ENCODE measurements at places on chromosomes 11 and 22.

DNA sequence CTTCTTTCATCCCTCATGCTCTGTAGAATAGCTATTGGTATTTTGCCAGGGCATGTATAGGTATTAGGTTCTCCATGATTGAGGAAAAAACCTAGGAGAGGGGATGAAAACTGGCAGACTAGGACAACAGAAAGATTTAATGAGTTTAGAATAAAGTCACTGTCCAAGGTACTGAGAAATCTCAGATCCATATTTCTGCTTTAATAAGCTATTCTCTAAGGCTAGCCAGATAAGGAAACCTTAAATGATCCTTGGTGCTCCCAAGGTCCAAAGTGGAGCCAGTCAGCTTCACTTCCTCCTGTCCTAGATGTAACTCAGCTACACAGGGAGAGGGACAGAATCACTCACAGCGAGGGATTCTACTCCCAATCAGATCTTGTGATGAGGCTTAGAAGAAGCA, 13.7 kb upstream of the CSNK2A3 start:
- DNase-seq, result no peak

DNA sequence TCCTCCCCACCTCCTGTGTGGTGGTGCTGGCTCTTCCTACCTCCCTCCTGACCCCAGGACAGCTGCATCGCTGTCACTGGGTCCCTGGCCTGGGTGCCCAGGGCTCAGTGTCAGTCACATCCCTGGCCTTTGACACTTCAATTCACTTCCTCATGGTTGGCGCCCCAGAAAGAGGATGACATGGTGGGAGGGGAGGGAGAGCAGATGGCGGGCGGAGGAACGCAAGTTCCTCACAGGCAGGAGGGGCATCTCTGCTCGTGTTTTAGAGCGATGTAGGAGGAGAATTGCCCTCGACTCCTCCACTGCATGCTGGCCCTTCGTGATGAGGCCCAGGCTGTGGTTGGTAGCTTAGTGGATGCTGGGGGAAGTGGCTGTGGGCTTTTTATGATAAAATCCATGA, 35.1 kb upstream of the KRTAP5-7 start:
- no peak for DNase-seq

DNA sequence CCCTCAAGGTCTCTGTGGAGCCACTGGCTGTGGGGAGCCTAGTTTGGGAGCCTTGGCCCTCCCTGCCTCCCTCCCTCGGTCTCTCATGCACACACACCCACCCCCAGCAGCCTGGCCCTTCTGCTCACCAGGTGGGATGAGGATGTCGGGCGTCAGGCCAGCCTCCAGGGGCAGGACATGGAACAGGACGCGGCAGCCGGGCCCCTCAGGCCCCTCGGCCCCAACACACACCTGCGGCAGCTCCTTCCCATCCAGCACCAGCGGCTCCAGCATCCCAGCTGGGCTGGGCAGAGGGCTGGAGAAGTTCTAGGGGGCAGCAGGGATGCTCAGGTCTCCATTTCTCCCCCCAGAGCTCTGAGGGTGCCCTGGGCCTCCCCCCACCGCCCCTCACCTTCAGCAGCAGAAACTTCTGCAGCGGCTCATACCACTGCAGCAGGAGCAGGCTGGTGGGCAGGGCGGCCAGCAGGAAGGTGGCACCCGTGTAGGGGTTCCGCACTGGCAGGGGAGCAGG, 11.2 kb downstream of the MAP4K2 start:
- DNase-seq, result no peak

GRCh38 chr22:44730022-44730393, 22.4 kb upstream of the ARHGAP8 start:
- no peak for DNase-seq

DNA sequence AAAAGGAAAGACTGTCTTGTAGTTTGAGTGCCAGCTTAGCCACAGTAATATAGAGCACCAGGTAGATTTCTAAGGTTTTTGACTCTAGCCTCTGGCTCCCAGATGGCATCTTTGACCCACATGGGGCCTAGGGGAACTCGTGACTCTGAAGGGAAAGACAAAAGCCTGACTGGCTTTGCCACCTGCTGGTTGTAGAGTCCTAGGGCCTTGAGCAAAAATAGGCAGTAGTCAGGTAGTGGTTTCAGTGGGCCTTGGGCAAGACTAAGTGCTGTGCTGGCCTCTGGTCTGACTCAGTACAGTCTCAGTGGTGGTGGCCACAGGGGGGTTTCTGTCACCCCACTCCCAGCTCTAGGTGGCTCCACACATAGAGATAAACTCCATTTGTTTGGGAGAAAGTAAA, 349.4 kb downstream of the FAM181B start:
- no peak for DNase-seq

GRCh38 chr22:30422481-30423300, 2.9 kb upstream of the MTFP1 start:
- no peak for DNase-seq

DNA sequence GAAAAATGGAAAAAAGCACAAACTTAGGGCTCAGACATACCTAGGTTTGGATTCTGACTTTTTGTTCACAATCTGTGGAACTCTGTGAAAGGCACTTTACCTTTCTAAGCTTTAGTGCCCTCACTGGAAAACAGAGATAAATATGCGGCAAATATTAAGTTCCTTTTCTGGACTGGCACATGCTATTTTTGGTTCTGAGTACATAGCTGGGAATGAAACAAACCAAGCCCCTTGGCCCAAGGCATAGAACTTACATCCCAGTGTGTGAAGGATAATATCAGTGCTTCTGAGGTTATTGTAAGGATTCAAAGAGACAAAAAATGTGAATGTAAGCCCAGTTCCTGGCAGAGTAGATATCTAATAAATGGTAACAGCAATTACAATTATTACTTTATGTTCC, 227.5 kb downstream of the ADAMTS15 start:
- DNase-seq, result no peak

DNA sequence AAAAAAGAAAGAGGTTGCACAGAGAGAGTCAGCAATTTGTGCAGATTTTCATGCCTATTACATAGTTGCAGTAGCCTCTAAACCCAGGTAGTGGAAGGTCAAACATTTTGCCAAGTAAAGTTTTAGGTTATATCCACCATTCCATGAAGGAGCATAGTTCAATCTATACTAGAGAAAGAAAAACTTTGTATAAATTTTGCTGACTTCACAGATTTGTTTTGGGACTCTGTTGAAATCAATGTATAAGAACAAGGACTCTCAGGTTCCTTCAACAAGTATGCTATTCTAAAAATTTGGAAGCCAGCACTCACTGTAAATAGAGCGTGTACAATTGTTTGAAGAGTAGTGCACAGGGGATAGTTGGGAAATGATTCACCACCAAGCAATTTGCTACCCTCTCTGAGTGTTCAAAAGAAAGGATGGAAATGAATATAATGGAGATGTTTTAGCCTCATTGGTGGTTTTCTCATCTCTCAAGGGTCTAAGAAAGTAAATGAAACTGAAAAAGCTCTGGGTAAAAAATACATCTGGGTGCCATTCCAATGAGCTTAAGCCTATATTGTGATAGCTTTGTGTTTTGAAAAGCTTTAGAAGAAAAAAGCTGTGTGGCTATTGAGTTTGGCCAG, 508.4 kb upstream of the LUZP2 start:
- no peak for DNase-seq

DNA sequence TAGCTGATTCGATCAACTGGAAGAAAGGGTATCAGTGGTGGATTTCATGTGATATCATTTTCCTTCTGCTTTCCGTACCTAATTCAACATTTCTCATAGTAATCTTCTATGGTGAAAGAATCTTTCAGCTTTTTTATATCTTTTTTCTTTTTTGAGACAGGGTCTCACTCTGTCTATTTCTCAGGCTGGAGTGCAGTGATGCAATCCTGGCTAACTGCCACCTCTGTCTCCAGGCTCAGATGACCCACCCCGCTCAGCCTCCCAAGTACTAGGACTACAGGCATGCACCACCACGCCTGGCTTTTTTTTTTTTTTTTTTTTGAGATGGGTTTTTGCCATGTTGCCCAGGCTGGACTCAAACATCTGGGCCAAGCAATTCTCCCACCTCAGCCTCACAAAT, 18.6 kb upstream of the CHORDC1 start:
- DNase-seq, result no peak

DNA sequence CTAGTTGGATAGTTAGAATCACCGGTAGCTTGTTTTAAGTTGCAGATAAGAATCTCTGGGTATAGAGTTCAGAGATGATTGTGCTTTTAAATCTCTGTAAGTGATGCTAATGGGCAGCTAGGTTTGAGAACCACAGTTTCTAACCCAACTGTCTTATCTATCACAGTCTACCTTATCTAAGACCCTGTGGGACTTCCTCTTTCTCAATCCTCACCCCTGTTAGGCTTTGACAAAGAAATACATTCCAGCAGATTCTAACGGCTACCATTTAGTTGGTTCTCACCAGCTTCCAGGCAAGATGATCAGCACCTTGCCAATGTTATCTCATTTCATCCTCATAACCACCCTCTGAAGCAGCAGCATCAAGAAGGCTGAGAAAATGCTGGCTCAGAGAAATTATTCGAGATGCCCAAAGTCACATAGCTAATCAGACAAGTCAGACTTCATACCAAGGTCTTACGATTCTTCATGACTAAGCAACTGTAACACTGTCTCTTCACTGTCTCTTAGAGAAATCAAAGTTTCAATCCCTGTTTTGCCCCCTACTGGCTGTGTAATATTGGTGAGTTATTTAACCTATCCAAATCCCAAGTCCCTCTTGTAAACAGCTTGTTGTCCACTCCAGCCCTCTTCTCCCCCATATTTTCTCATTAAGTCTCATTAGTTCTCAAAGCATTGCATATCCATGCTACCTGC, 192.4 kb upstream of the API5 start:
- DNase-seq, result no peak

DNA sequence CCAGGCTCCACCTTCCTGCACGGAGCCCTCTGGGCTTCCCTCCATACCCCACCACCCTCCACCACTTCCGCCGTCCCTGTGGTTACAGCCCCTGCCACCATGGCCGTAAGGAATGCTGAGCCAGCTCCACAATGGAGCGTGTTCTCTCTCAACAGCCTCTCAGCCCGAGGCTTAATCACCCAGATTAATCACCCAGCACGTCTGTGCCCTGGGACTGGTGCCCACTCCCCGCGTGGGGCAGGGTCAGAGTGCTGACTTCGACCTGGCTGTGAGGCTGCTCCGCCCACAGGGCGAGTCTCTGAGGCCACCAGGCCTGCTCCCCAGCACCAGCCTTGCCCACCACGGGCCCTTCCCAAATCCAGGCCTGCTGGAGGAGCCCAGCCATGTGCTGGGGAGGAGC, 4.0 kb upstream of the TH start:
- DNase-seq, result no peak

GRCh38 chr11:76752321-76753143, 30.6 kb upstream of the TSKU start:
- DNase-seq, result no peak

- DNase-seq, result no peak
These were observed 41.6 kb upstream of the PAK1 start for GRCh38 chr11:77515483-77515882.

DNA sequence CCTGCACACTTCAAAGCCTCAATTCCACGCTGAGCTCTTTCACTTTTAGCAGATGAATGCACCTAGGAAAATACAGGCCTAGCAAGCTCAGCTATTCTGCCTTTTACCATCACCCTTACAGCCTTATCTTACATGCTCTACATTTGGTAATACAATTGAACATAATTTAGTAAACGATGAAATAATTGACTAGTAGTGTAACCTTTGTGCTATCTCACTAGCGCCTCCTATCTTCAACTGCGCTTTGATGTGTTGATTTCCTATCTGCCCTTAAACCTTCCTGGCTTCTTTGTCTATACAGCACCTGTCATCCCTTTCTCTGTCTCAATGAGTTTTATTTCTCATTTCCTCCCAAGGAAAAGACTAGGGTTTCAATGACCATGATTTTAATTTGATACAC, 149.7 kb downstream of the LRRC4C start:
- no peak for DNase-seq

- DNase-seq, result no peak
These were observed 125.6 kb downstream of the BRD1 start for GRCh38 chr22:49702068-49702397.

DNA sequence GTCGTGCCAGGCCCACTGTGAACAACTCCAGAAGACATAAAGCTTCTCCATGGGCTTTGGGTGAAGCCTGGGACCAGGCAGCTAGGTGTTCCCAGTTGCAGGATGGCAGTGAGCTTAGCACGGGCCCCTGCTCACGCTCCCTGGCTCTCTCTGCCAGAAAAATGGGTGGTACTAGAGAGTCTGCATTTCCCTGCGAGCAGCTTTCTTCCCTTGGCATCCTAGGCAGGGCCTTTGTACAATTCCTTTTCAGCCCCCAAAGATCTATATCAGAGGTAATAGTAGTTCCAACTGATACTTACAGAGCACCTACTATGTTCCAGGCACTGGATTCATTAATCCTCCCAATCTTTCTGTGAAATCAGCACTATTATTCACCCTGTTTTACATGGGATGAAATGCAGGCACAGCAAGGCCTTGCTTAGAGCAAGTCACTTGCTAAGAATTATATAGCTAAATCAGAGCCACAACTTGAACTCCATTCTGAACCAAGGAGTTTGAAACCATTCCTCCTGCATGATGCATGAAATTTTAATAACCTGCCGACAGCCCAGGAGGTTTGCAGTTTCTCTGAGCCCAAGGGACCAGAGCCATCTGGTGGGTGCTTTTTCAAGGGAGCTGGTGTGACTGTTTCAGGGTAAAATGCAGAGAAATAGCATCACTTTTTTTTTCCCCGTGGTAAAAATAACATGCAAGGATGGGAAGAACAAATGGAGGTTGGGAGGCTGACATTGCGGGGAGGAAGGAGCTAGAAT, 22.7 kb downstream of the NAV2 start:
- DNase-seq, result no peak

DNA sequence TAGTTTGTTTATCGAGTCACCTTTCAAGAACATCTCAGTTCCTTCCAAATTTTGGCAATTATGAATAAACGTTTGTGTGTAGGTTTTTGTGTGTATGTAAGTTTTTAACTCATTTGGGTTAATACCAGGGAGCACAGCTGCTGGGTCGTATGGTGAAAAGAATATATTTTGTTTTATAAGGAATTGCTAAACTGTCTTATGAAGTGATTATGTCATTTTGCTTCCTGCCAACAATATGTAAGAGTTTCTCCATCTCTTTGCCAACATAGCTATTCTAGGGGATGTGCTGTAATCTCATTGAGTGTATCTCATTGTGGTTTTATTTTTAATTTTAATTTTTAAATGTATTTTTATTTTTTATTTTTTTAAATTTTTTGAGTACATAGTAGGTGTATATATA, 27.3 kb downstream of the BCL2L13 start:
- DNase-seq, result no peak

Measured in activated naive CD8-positive, alpha-beta T cell treated with anti-CD3 and anti-CD28 coated beads, Interleukin-2, amount 50 U/mL, for 16 hours (primary cell).